Smooth muscle cell of bladder (primary cell): ENCODE measurements at places on chromosomes 13 and 19. TPM values are rescaled to one million over a fixed set of nuclear protein-coding genes. Genes with fewer than 3 reads are reported as not detected.

Gene SMARCA4
- total RNA-seq: 35.0 and 38.8 TPM in 2 replicates

Gene C19orf33
- 0.65 and 0.71 TPM in 2 replicates for total RNA-seq

Gene ZSWIM9
- total RNA-seq: 1.00 and 1.4 TPM in 2 replicates

Gene ZNF221
- 6.8 and 7.4 TPM in 2 replicates for total RNA-seq

Gene PRMT1
- 341 and 373 TPM in 2 replicates for total RNA-seq

Gene CD209
- total RNA-seq: not detected in 2 replicates

Gene PRR36
- total RNA-seq: under 0.01 TPM in 1 of 2 replicates, not detected in the other

Gene ZIC5
- total RNA-seq: not detected in 2 replicates

Gene NKPD1
- 0.14 and 0.18 TPM in 2 replicates for total RNA-seq

Gene SLC6A16
- total RNA-seq: 0.09 TPM in 1 of 2 replicates, not detected in the other

Gene PLIN5
- total RNA-seq: not detected in 2 replicates

Gene CLEC17A
- total RNA-seq: 0.28 TPM in 1 of 2 replicates, not detected in the other

Gene TTYH1
- total RNA-seq: not detected in 2 replicates

Gene CEACAM8
- not detected in 2 replicates for total RNA-seq

Gene OVOL3
- not detected in 2 replicates for total RNA-seq

Gene NLRP7
- not detected in 2 replicates for total RNA-seq

Gene MEIS3
- 81.5 and 86.7 TPM in 2 replicates for total RNA-seq

Gene TMIGD2
- total RNA-seq: not detected in 2 replicates

Gene SPRED3
- total RNA-seq: 0.71 and 1.0 TPM in 2 replicates

Gene CERS4
- total RNA-seq: 9.4 and 14.5 TPM in 2 replicates

Gene TIMM50
- total RNA-seq: 47.6 and 78.6 TPM in 2 replicates

Gene FCAR
- not detected in 2 replicates for total RNA-seq

Gene TTC9B
- not detected in 2 replicates for total RNA-seq

Gene ZBTB7A
- 8.5 and 13.2 TPM in 2 replicates for total RNA-seq
